Naive thymus-derived CD8-positive, alpha-beta T cell (primary cell): ENCODE measurements at places on chromosomes 1 and 21. TPM values are rescaled to one million over a fixed set of nuclear protein-coding genes. Genes with fewer than 3 reads are reported as not detected.
A peak's percentile ranks its signal among the peaks of the same experiment; 100 is the strongest.

GRCh38 chr1:198024782-198025181 lies 107.6 kb downstream of the LHX9 start:
- no peak overlapping the region for H3K27ac ChIP-seq
- no peaks in the 10 kb centered on the region for H3K4me1 ChIP-seq
- no peak overlapping the region for H3K4me3 ChIP-seq
- H3K36me3 ChIP-seq = no peaks in the 10 kb centered on the region
- no peak for DNase-seq

ZBTB7B gene
- 12.9 TPM for total RNA-seq

GRCh38 chr1:95089650-95090287 lies 17.0 kb upstream of the ALG14 start:
- H3K4me1 ChIP-seq = no peaks in the 10 kb centered on the region
- no peak overlapping the region for H3K27ac ChIP-seq
- H3K27me3 ChIP-seq = peaks cover 22% of the 10 kb centered on the region
- DNase-seq = no peak

BATF3 gene
- 0.29 TPM for total RNA-seq

- no peak overlapping the region for H3K27ac ChIP-seq
- peaks cover 7% of the 10 kb centered on the region for H3K4me1 ChIP-seq
- peaks cover 13% of the 10 kb centered on the region for H3K27me3 ChIP-seq
- H3K36me3 ChIP-seq = no peaks in the 10 kb centered on the region
Measured at GRCh38 chr1:245201827-245202226, 47.0 kb downstream of the KIF26B start.

NBPF6 gene
- total RNA-seq = 0.16 TPM

DNA sequence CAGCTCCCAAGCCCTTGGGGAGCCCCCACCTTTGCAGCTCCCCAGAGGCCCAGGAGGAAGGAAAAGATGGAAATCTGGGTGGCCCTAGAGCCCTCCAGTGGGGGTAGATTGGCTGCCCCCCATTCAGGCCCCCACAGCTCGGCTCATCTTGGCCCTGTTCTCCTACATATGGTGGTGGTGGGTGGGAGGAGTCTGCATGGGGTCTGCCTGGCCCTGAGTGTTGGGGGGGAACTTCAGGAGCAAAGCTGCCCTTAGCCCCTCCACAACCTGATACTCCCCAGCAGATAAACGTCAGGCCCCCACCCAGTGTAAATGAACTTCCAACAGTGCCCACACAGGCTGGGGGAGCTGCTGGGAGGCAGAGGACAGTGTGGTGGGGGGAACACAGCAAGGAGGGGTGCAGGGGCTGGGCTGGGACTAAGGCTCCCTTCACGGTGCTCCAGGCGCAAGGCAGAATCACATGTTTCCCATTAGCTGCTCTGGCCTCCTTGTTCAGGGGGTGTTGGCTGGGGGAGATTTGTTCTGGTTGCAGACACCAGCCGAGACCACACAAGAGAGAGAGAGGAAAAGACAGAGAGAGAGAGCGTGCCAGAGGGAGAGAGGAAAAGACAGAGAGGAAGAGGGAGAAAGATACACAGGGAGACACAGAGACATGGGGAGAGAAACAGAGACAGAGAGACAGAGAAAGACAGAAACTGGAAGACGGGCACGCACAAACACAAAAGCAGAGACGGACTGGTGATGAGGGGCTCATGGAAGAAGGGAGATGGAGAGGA lies 42.6 kb downstream of the AHDC1 start:
- H3K27ac ChIP-seq = peak overlapping the region; percentile 77
- H3K4me3 ChIP-seq = no peak overlapping the region
- peaks cover 63% of the 10 kb centered on the region for H3K4me1 ChIP-seq
- no peaks in the 10 kb centered on the region for H3K36me3 ChIP-seq
- no peaks in the 10 kb centered on the region for H3K27me3 ChIP-seq
- no peak for DNase-seq

PM20D1 gene
- total RNA-seq = 1.6 TPM

GRCh38 chr1:7343882-7344281 lies 427.2 kb upstream of the VAMP3 start:
- H3K4me3 ChIP-seq = no peak overlapping the region
- H3K27ac ChIP-seq = no peak overlapping the region
- no peaks in the 10 kb centered on the region for H3K4me1 ChIP-seq
- peaks cover 1% of the 10 kb centered on the region for H3K27me3 ChIP-seq
- no peak for DNase-seq

MAN1C1 gene
- 46.0 TPM for total RNA-seq

B4GALT2 gene
- total RNA-seq = 0.38 TPM

MRPL24 gene
- total RNA-seq = 56.9 TPM
